ENCODE measurements at places on chromosomes 1 and 21.
A peak's percentile ranks its signal among the peaks of the same experiment; 100 is the strongest.

GRCh38 chr1:154998818-154999570, 3.6 kb upstream of the ZBTB7B start:
- DNase-seq, result peak; percentile 77

- DNase-seq, result no peak
Observed at GRCh38 chr21:40445349-40445921, 401.5 kb downstream of the DSCAM start.

- DNase-seq, result no peak
Observed at GRCh38 chr1:168273575-168273974, 7.1 kb upstream of the TBX19 start.

DNA sequence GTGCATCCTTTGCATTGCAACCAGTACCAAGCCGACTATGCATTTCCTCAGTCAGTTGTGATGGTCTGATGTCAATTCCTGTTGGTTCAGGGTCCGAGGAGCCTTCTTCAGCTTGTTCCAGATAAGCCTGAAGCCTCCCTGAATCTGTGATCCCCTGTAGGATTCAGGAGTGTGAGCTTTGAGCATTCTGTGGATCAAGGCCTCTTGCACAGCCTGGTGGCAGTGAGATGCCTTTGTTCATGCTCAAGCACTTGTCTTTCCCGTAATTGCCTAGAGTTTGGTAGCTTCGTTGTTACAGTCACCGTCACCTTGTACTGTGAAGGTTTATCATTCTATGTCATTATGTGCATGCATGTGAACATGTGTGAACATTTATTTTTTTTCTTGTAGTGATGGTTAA, 103.5 kb downstream of the PBX1 start:
- DNase-seq, result no peak
